ENCODE measurements at places on chromosomes 1 and 21.

- DNase-seq, result no peak
Measured at GRCh38 chr1:183607322-183607980, 17.2 kb upstream of the NCF2 start.

GRCh38 chr1:160256396-160257046 lies 5.8 kb downstream of the DCAF8 start:
- no peak for DNase-seq

DNA sequence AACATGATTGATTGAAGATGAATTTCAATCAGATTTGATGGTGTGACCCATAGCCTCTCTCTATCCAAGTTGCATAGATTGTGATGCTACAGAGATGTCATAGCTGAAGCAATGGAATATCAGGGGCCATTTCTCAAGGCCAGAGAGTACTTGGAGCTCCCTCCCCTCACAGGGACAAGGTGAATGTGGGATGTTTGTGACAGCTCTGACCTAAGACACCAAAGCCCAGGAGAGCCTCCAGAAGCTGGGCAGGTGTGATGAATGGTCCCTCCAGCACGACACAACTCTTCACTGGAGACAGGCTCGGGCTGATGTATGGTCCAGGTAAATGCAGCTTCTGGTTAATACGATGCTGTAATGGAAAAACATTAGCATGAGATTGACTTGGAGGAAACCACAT lies 101.0 kb upstream of the ZC3H12A start:
- peak; percentile 21 for DNase-seq

GRCh38 chr21:38140207-38140903 lies 116.4 kb upstream of the KCNJ15 start:
- DNase-seq, result no peak

DNA sequence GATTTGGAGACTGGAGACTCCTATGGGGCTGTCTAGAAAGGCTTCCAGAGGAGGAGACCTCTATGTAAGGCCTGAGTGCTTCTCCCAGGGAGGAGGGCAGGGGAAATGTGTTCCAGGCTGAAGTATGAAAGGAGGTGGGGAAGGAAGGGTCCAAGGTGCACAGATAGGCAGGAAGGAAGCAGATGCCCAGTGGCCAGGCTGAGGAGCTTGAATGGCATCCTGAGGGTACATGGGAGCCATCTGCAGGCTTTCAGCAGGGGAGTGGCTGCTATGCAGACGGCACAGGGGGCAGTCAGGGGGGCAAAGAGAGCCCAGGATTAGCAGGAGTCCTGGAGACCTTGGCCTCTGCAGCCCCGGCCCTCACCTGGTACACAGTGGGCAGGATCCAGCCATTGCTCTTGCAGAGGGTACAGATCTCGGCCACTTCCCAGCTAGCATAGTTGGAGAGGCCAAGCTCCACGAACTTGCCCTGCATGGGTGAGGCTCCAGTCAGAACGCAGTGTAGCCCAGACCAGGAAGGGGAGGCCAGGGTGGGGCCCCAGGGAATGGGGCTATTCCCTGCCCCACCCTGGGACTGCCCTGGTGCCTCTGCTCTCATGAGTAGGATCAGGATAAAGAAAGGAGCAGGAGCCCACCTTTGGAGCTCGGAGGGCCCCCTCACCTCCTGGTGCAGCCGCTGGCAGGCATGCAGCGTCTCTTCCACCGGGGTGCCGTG lies 4.0 kb downstream of the AKR7A2 start:
- DNase-seq, result no peak

DNA sequence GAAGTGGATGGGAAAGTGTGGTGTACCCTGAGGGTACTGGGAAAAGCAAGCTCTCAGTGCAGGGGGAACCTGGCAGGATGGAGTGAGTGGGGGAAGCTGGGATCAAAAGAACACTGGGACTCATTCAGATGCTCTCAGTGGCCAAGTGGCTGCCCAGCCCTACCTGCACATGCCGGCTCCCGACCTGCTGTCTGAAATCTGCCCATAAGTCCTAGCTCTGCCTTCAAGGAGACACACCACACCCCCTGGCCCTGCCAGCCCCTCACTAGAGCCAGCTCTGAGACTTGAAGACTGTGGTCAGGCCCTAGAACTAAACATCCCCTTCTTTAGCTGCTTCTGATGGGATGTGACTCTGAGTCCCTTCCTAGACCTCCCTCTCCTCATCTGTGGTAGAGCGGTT lies 2.2 kb downstream of the TMEM54 start:
- no peak for DNase-seq

DNA sequence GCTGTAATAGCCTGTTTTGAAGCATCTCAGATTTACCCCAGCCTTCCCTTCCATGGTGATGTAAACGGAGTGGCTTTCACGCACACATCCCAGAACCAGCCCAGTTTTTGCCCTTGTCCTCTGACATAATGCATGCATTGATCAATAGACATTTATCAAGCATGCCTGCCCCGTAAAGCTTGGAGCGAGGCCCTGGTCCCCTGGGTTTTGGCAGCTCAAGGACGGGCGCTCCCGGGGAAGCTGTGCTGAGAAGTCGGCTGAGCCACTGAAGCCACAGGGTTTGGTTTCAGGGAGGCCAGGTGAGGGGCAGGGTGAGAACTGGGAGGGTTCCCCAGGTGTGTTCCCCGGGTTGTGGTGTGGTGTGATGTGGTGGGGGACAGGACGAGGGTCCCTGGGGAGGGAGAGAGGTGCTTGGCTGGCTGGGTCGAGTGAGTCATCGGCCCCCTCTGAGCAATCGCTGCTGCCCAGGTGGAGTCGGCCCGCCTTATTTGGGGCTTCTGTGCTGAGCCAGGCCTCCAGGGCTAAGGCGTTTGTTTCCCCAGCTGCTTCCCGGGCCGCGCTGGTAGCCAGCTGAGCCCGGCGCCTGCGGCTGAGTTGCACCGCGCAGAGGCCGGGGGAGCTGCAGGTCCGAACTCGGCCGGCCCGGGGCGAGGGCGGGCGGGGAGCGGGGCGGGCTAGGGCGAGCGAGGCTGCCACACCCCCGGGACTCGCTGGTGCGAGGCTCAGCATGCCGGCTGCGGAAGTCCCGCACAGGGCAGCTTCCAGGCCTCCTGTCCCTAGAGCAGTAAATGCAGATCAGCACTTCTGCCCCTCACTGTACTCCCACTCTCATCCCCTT lies 23.6 kb downstream of the ATP2B4 start:
- peak; percentile 59 for DNase-seq

GRCh38 chr21:19123525-19123924 lies 719.9 kb upstream of the TMPRSS15 start:
- no peak for DNase-seq

DNA sequence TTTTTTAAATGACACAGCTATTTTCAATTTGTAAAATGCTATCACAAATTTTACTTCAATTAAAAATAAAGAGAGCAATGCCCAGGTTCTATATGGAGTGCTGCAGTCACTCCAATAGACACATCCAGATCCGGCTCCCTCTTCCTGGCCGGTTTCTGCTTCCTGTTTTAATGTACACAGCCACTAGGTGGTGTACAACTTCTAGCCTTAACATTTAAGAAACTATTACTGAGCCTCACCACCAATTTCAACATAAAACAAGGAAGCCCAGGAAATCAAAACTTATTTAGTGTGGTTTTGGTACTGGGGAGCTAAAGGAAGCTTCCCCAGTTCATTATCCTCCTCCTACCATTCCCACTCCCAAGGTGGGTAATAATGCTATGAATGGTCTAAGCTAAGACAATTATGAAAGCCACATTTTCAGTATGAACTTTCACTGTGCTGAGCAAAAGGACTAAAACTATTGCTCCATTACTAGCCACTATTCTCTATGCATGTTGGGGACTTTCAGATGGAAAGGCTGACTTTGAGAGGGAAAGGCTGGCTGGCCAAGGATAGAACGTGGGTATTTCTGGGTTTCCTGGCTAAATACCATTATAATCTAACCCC lies 25.5 kb upstream of the MTMR11 start:
- DNase-seq, result peak; percentile 34

DNA sequence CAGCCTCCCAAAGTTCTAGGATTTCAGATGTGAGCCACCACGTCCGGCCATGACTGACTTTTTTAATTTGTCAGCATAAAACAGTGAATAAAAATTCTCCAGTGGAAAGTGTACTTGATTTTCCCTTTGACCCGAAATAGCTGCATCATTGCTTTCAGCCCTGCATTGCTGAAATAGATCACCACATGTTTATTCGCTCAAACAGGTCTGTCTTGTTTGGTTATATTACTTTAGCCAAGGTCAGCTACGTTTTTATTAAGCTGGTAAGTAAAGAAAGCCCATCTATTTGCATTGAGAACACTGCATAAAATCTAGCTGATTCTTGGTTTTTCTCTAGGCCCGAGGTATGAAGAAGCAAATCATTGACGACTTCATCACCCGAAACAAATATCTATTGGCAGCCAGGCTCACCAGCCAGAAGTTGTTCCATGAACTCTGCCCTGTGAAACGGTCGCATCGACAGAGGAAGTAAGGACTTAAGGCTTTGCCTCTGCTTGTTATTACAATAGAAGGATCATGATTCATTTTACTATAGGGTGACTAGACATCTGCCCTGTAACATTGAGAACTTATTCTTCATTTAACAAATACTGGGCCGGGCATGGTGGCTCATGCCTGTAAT lies 25.6 kb downstream of the AGMAT start:
- no peak for DNase-seq

DNA sequence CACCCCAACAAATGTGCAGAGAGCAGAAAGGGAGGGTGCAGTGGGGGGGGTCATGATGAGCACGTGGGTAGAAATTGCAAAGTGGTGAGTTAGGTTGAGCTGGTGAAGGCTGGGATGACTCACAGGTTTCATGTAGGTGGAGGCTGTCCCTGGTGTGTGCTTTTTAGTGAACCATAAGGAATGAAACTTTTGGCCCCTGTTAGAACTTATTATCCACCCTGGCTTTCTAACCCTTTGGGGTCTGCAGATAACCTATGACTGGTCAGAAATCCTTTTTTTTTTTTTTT lies 46.9 kb downstream of the DOP1B start:
- DNase-seq, result no peak
